ENCODE measurements at places on chromosomes 3 and 15.

DNA sequence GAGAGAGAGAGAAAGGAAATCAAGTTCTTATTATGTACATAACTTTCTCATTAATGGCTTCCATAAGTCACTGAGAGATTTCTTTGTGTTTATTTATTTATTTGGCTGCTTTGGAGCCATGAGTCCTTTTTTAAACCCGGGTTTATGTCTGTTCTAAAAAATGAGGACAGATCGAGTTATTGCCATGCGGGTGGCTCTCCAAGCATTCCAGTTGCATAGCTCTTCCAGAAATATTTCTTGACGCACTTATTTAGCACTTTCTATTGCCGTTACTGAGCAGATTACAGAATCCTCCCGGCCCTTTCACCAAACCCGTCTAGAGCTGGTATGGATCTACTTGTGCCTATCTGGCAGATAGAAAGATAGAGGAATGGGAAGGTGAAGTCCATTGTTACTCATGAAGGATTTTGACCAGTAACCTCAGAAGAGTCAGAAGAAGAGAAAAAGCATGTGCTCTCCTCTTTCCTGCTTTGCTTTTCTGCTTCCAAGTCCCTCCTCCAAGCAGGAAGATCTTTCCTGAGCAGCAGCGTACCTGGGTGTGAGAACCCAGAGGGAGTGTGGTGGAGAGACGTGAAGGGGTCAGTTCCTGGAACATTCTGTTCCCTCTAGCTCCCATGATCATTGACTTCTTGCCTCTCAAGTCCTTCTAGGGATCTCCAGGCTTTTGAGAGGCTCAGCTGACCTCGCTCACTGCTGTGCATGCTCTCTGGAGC, 112.8 kb downstream of the LPP start:
- no peak for DNase-seq

DNA sequence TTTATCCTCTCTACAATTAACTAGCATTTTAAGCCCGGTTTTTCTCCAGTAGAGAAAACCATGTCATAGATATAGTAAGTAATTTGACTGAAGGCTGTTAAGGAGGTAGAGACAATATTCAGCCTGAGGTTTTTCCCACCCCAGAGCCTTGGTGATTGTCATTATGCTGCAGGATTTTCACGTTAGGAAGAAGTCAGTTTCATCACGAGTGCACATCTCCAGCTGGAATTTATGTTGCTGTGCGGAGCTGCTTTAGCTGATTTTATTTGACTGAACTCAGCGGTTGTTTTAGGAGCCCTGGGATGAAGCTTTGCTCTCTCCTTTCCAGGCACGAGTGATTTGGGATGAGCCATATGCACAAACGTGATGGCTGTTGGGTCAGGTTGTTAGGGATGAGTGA, 271.3 kb upstream of the RGMA start:
- DNase-seq: no peak

- DNase-seq: no peak
Measured at GRCh38 chr3:122189357-122189756, 5.9 kb downstream of the CASR start.

GRCh38 chr3:155895379-155895900, 25.0 kb downstream of the GMPS start:
- no peak for DNase-seq

- no peak for DNase-seq
Measured at GRCh38 chr3:110708156-110708555, 363.5 kb upstream of the NECTIN3 start.

DNA sequence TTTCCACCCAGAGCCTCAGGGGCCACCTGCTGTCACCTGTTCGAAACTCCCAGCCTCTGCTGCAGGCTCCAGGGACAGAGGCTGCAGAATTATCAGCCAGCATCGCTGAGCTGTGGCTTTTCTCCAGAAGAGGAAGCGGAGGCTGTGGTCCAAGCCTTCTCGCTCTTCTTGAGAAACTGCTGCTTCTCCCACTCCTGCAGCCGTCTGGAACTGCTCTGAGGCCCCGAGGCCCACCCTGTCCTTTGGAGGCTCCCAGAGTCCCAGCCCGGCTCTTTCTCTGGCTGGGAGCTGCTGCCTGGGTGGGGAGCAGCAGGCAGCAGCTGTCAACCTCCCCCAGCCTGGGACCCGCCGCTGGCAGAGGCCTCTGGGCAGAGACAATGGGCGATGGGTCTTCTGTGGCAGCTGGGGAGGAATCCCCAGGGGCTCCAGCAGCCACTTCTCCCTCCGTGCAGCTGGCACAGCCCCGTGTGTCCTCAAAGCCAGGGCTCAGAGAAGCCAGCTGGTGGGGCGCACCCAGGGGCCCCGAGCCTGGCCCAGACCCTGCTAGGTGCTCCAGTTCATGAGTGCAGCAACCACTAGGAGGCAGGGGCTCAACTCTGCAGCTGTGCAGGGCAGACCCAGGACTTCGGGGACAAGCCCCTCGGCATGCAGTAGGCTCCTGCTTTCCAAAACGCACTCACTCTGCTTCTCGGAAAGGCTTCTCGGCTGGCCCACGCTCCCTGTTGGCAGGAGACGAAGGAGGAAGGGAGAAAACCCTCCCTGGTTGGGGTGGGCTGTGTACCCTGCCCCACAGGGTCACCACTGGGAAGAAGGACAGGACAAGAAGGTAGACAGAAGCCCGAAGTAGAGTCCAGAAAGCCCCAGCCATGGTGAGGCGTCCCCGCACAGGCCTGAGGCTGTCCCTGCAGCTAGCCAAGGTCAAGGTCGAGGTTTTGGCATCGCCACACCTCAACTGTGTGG, 49.9 kb upstream of the FURIN start:
- peak; percentile 57 for DNase-seq

DNA sequence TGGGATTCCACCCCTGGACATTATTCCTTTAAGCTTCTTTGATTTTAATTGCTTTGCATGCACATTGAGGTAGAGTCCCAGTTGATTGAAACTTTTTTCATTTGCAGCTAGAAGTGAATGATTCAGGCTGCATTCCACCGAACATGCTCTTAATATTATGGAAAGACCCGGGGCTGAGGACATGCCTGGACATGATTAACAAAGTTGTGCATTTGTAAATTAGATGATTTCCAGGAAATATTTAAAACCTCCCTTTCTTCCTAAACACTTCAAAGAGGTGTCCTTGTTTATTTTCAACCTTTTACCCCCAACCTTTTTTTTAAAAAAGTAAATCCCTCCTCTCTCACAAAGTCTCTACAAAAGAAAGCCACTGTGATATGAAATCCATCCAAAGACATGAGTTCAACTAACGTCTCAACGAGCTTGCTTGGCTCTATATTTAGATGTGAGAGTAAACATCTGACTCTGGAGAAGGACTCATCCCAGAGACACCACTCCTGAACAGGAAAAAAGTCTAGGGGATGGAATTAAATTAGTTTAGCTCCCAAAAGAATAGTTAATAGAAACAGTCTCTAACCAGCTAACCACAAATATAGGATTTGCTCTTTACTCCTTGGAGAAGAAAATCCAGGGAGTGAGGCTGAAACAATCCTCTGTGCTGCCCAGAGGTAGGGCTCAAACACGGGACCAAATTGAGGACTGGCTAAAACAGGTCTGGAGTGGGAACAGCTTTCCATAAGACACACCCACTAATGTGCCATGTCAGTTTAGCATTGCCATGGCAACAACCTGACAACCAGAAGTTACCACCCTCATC, 83.1 kb downstream of the XXYLT1 start:
- no peak for DNase-seq

DNA sequence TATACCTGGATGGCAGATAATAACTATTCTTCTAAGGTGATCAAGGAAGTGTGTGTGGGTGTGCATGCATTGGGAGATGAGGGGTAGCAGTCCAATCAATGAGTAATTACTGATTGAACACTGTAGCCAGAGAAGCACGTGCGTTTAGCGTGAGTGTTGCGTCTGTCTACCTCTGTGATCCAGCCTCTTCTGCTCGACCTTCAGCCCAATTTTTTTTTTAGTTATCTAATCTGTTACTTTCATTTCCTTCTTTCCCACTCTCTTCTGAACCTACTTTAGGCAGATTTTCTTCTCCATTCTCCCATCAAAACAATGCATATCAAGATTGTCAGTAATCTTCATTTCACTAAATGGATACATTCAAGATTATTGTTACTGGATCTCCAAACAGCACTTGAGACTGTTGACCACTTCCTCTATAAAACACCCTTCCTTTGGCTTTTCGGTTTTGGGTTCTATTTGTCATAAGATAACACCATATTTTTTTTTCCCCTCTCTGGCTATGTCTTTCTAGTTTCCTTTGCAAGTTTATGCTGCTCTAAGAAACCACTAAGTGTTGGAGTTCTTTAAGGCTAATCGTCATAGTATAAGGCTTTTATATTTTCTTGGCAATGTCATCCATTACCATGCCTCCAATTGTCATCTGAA, 41.0 kb downstream of the MCTP2 start:
- DNase-seq: no peak

DNA sequence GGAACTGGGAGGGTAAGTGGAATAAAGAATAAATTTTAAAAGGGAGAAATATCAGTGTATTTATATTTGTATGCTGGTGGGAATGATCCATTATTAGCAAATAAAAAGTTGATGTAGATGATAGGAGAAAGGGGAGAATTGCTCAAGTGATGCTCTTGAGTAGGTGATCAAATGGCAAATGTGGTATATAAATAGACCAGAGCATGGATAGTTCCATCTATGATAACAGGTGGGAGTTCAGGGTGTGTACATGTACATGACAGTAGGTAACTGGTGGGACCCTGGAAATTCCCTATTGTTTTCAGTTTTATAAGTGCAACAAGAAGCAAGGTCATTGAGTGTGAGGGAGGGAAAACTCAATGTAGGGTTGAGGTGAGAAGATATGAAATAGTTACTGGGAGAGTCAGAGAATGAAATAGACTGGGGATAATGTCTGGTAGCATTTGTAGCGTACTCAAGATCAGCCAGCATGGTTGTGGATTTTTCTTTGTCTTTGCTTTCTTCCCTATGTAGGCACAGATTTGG, 31.3 kb upstream of the EBLN2 start:
- DNase-seq: no peak

DNA sequence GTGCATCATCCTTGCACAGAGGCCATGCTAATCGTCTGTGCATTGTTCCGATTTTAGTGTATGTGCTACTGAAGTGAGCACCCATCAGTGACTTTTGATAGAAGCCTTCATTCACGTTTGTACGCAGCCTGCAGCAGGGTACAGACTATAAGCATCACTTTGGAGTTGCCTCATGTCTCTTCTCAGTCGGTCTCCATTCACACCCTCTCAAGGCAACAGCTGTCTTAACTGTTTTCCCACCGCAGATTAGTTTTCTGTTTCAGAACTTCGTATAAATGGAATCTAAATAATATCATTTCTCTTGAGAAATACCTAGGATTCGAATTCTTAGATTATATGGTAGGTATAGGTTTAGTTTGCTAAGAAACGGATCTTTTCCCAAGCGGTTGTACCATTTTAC, 143.2 kb downstream of the KLHL25 start:
- no peak for DNase-seq

DNA sequence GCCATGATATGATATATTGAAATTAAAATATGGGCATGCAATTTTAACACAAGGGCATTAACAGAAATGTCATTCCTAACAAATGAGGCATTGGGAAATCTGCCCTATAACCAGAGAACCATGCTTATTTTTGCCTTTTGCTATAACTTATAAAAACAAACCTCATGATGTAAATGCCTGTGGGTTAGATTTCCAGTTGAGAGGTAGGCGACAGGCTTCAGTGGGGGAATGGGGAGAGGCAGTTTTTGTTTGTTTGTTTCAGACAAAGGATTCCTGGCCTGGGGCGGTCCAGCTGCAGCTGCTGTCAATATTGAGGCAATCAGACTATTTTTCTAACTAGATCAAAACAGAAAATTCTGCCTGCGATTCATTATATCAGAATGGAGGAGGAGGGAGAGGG, 490.4 kb upstream of the CFAP20DC start:
- DNase-seq: no peak

DNA sequence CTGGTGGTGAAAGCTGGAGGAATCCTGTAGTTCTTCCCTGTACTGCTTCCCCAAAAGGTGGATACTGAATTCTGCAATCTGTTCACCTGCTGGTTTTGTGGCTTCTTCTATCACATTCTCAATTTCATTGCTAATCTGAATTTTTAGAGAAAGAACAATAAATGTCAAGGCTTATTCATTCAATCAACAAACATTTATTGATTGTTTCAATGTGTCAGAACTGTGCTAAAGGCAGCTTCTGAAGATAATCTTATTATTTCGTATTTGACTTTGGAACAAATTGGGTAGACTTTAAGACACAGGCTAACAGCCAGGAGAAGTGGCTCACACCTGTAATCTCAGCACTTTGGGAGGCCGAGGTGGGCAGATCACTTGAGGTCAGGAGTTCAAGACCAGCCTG, 46.8 kb downstream of the IMPG2 start:
- no peak for DNase-seq
